ENCODE measurements at places on chromosomes 7 and 10.

- DNase-seq = no peak
Observed at GRCh38 chr10:16363741-16364140, 73.1 kb upstream of the PTER start.

- DNase-seq = no peak
Observed at GRCh38 chr7:36707898-36708297, 16.4 kb downstream of the AOAH start.

DNA sequence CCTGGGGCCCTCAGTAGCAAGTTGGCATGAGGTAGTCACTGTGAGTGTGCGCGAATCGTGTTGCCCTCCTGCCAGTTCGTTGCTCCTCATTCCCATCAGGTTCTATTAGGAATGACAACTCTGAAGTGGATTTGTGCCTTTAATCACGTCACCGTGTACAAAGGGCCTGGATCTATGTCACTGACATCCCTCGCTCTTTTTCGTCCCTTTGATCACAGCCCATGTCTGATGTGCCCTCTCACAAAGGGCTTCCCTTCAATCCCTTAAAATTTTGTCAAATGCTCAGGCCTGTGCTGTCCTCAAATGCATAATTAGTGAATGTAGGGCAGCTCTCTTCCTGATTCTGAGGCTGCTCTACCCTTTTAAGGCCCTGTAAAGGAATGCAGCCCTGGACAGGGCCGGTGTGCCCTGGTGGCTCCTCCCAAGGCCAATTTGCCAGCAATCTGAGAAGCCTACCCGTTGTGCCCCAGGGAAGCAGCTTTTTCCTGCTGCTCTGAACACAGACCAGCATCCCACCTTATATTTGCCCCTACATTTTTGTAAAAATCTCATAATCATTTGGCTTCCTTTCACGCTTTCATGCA lies 93.6 kb downstream of the TMEM178B start:
- no peak for DNase-seq

DNA sequence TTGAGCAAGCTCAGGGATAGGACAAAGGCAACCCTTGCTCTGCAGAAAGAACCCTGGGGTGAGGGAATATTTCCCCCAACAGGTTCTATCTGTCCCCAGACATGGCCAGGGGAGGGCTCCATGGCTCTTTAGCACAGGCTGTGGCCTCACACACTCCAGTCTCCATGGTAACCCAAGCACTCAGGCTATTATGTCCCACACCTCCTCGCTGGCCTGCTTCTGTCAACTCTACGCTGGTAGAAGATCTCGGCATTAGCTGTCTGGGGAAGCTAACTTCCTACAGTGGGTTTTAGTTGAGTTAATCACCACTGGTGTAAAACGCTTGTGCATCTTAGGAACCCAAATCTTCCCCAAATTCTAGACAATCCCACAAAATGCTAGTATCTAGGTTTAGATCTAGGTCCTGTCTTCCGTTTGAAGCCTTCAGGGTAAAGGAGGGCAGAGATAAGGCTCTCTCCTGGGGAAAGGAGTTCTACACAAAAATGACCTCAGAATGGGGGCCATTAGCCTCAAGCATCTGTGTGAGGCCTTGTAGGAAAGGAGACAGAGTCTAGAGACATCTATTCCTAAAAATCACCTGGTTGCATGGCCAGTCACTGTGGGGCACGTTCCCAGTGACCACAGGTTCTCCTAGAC lies 36.7 kb upstream of the SLIT1 start:
- peak; percentile 55 for DNase-seq

DNA sequence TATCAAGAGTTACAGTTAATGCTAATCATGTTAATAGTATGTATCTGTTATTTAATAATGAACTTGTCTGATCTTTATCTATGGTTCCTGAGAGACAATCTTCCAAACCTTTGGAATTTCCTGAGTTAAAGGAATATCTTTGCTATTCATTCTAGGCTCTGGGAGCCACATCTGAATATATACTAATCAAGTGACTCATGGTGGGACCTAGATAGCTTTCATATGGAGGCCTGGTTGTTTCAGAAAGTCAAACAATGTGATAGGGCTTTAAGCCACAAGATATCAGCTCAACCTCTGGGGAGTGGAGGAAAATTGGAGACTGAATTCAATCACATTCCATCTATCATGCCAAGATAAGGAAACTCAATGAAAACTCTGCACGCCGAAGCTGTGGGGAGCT lies 746.4 kb downstream of the TNS3 start:
- no peak for DNase-seq

DNA sequence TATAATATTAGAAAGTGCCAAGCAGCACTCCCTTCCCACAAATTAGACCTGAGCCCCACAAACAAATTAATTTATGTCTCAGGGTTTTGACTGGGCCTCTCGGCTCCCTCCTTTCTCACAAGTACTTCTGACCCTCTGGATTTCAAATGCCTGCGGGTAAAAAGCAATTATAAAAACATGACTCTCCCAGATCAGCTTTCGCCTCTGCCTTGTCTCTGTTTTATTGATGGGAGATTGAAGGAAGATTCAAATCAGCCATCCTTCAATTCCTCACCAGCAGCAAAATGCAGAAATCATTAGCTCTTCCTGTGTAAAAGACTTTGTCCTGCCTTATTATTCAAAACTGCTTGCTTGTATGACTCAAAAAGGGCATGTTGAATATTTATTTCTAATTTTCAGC lies 453.7 kb upstream of the MKI67 start:
- peak; percentile 8 for DNase-seq

- DNase-seq = no peak
Observed at GRCh38 chr7:113891828-113892227, 27.0 kb downstream of the PPP1R3A start.

DNA sequence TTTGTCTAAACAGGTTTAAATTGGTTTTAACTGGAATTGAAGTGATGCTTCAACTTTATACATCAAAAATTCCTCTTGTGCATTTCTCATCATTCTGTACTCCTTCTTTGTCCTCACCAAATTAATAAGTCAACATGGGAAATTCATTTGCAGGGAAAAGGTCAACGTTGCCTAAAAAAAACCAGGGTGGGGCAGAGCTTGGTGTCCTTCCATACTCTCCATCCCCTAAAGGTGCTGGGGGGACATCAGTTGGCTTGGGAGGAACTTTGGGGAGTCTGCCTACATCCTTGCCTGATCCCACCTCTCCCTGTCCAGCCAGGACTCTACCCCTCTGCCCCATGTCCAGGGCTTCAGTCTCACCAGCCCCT lies 34.1 kb upstream of the SLC26A3 start:
- no peak for DNase-seq

DNA sequence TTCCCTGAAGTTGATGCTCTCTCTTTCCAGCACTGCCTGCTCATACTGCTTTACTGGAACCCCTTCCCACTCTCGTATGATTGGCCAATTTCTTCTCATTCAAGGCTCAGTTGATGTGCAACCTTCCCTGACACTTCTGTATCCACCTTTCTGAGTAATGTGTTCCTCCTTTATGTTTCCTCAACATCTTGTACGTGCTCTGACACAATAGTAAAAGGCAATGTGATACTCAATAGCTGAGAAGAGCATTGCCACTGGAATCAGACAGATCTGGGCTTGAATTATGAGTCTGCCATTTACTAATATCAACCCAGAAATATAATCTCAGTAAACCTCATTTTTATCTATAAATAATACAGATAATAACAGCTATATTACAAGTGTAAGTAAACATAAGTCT lies 34.7 kb downstream of the ARL4A start:
- no peak for DNase-seq

DNA sequence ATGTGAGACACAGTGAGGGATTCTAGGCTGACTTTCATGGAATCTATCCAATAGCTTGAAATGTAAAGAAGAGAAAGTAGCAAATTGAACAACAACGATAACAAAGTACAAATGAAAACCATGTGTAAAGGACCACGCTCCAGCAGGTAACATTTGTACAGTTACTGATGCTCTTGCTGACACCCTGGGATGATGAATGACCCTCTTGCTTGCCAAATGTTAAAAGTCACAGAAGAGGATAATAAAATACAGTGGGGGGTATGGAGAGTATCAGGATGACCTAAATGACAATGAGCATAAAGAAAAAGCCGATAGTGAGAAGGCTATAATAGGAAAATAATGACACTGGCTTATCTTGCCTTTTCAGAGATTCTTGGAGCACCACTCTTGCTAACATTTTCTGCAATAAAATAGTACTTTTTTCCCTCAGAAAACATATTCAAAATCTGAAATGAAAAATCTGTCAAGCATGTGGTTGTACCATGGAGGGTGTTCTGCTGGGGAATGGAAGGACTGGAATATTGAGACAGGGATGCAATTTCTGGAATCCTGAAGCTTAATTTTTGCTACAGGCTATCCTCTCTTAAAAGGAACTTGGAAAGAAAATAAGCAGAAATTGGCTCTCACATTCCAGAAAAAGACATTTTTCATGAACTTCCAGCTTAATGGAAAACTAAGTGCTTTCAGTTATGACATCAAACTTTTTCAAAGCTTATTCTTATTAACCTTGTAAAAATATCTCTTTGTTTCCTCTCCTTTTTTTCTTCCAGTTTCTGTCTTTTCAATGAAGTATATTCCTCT lies 303.2 kb upstream of the GHITM start:
- peak; percentile 33 for DNase-seq

DNA sequence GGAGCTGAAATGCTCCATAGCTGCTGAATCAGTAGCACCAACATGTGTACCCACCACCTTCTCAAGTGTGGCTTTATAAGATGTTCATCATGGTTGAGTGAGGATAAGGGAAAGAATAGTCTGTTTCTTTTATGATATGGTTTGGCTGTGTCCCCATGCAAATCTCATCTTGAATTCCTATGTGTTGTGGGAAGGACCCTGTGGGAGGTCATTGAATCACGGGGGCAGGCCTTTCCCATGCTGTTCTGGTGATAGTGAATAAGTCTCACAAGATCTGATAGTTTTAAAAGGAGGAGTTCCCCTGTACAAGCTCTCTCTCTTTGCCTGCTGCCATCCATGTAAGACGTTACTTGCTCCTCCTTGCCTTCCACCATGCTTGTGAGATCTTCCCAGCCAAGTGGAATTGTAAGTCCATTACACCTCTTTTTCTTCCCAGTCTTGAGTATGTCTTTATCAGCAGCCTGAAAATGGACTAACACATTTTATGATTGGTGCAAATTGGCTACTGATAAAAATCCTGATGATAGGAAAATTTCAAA lies 799.9 kb downstream of the TNS3 start:
- DNase-seq = no peak

GRCh38 chr10:17795813-17796594 lies 13.1 kb upstream of the MRC1 start:
- no peak for DNase-seq

DNA sequence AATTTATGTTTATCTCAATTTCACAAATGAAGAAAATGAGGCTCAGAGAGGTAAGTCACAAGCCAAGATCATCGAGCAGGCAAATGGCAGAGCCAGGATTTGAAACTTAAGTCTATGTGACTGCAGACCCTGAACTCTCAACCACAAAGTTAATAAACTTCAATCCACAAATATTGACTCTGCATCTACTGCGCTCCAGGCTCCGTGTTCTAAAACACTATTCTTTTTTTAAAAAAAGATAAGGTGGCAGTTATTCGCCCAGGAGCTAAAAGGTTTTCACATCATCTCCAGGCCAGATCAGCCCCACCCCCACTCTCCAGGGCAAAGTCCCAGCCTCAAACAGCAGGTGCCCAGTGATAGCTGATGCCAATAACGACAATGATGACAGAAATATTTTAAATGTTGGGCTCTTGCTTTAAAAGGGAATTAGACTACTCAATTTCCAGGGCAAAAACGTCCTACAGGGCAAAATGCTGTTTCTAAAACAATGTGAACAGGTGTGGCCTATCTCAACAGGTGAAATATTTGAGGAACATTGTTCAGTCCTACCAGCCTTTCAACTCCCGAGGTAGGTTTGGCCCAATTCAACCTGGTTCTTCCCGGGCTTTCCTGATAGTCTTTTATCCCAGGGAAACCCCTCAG lies 85.2 kb downstream of the SORBS1 start:
- no peak for DNase-seq

- no peak for DNase-seq
Observed at GRCh38 chr7:156993925-156994235, 16.6 kb downstream of the MNX1 start.

DNA sequence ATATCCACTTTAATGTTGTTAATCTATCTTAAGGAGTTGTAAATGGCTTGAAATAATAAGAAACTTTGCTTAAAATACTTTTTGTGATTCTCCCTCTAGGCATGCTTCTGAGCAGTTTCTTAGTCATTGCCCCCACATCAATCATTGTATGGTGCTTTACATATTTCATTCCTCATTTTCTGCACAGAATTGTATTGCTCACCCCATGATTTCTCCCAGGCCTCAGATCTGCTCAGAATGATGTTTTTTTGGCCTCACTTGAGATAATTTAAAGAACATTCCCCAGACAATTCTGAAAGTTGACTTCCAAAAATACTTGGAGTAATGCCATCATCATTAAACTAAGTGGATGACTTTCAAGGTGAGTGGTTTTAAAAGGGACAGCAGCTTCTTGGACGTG lies 82.1 kb upstream of the PRPS1L1 start:
- DNase-seq = no peak

DNA sequence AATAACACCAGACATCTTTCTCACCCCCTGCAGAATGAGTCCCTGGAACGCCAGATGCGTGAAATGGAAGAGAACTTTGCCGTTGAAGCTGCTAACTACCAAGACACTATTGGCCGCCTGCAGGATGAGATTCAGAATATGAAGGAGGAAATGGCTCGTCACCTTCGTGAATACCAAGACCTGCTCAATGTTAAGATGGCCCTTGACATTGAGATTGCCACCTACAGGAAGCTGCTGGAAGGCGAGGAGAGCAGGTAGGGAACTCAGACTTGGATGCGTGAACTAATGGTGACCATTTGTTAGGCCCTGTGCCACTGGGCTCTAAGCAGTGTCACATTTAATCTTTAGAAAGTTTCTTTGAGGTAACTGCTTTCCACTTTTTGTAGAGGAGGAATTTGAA lies 7.1 kb downstream of the VIM start:
- DNase-seq = no peak

GRCh38 chr10:120951288-120951687 lies 100.1 kb downstream of the WDR11 start:
- DNase-seq = no peak

- no peak for DNase-seq
Observed at GRCh38 chr10:110163192-110163773, 44.1 kb upstream of the MXI1 start.

- no peak for DNase-seq
Observed at GRCh38 chr10:98919899-98920298, 315.8 kb downstream of the HPSE2 start.

GRCh38 chr7:106952658-106953231 lies 87.7 kb downstream of the PIK3CG start:
- no peak for DNase-seq

DNA sequence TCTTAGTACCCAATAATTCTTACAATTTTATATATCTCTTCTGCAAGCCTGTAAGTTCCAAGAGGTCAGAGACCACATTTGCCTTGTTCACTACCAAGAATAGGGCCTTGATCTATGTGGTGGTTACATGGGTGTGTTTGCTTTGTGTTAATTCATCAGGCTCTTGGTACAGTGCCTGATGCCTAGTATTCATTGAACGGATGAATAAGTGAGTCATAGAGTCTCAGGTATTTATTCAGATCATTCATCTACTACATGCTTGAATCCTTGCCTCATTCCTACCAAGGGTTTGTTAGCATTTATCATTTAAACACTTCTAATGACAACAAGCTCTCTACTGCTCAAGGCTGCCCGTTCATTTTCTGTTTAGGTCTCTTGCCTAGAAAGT lies 11.3 kb upstream of the SGPL1 start:
- DNase-seq = no peak

GRCh38 chr7:162632-163297 lies 29.6 kb upstream of the FAM20C start:
- DNase-seq = no peak

All from SK-N-DZ (cell line).